ENCODE measurements at places on chromosomes 2 and 18.

GRCh38 chr2:233816771-233817170, 37.6 kb downstream of the HJURP start:
- DNase-seq = no peak

DNA sequence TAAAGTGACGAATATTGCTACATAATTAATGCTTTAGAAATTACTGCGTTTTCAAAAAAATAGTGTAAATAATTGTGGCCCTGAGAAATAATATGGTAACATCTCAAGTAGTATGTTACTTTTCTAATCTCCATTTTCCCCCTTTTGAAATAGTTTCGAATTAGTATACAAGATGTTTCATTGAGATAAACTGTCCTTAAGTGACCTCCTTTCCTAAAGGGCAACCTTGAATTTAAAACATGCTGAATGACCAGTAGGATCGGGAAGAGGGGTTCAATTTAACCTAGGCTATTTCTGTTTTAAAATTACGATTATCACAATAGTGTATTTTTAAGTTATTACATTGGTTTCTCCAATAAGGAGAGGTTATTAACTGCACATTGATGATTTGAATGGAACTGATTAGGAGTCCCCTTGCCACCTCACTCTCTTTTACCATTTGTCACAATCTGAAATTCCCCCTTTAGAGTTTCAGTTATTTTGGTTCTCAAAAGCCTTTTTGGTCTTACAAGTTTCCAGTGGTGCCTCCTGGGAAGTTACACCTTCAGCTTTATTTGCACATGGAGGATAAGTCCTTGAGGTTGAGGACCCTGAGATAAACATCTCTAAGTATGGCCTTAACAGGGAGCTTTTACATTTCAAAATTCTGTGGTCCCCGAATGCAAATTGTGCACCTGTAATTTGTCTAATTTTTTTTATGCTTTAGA, 2.3 kb downstream of the ACTR3 start:
- DNase-seq = no peak

- no peak for DNase-seq
Observed at GRCh38 chr2:46091004-46091403, 206.2 kb upstream of the EPAS1 start.

DNA sequence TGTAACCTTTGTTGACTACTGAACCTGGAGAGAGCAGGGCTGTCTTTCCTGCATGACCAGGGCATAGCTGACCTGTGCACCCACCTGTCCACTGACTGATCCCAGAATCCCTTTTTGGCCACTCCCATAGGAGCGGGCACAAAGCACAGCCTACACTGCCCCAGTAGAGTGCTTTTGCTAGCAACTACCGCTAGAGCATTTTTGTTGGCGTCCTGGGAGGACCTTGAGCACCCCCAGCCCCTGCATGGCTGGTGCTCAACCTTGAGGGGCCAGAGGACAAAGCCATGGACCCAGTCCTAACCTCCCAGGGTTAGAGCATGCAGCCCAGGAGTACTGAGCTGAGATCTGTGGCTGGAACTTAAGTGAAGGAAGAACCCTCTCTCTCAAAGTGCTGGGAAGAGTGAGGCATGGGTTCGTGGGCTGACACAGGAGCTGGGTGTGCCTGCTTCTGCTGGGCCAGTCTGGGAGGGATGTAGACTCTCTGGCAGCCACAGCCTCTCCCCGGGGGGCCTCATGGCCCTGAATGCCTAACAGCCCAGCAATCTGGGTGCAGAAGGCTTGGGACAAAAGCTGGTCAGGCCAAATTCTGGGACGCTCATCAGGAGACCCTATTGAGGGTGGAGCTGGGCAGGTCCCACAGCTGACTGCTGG, 140.0 kb downstream of the GALNT1 start:
- no peak for DNase-seq

DNA sequence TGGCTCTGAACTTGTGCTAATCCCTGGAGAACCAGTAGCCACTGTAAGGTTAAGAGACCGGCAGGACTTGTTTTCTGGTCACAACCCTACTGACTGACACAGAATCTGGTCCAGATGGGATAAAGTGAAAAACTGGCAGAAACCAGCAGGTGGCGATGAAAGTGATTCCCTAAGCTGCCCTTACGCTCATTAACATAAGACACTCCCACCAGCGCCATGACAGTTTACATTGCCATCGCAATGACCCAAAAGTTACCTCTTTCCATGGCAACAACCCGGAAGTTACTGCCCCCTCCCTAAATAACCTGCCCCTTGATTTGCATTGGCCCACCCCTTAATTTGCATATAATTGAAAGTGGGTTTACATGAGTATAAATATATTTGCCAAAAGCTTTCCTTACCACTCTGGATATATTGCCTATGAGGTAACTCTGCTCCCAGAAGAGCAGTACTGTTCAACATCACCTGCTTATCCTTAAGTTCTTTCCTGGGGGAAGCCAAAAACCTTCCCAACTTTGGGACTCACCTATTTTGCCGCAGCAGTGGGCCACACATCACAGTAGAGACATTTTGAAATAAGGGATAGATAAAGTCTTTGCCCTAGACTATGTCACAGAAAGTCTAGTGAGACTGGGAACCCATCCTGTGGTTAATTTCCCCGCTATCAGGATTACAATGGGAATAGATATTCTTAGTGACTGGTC, 35.8 kb upstream of the AFF3 start:
- no peak for DNase-seq

GRCh38 chr2:138818556-138818955, 38.4 kb upstream of the NXPH2 start:
- DNase-seq = no peak

DNA sequence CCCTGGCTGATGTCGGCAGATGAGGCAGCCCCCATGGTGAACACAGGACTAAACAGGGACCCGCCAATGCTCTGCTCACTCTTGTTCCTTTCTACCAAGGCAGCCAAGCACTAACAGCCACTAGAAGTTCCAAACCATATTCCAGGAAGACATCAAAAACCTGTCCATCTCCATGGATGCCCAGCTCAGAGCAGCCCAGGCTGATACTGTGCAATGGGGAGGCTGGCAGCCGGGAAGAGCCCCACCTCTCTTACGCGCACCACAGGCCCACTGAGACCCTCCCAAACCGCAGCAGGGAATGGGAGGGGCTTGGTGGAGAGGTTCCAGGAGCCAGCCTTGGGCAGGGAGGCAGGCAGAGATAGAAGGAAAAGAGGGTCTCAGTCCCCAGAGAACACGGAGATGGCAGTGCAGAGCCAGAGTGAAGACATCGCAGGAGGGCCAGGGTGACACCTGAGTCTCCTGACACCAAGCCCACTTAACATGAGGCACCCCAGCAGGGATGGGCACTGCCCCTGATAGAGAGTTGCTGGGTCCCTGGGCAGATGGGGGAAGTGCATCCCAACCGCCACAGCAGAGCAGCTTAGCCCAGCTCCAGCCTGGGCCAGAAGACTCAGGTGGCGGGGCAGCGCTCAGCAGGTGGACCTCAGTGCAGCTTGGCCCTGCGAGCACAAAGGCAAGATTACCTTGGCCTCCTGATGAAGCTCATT, 3.4 kb downstream of the HS6ST1 start:
- DNase-seq = no peak

DNA sequence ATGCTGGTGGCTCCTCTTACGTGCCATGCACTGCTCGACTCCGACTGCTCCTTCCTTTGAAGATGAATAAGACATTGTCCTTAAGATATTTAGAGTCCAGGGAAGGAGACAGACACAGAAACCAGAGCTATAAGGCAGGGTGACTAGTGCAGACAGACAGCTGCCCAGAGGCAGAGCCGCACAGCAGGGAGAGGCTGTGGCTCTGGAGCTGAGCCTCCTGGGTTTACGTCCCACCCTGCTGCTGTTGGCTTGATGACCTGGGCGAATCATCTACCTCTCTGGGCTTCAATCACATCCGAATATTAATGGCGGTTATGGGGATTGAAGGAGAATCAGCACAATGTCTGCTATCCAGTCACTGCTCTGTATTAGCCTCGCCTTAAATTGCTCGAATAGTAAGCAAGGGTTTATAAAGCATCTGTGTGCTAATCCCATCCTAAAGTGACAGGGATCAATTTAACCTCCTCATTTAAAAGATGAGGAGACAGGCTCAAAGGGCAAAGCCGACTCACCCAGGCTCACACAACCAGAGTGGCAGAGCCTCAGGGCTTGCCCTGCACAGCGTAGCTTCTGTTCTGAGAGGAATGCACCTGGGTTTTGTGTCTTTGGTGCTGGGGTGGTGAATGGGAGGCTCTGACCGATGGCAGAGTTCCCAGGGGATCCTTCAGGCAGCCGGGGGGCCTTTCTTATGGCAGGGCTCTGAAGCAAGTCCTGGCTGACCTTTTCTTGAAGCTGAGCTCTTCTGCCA, 284.1 kb downstream of the MYCN start:
- no peak for DNase-seq

- no peak for DNase-seq
Observed at GRCh38 chr2:38129481-38129880, 53.5 kb upstream of the CYP1B1 start.

DNA sequence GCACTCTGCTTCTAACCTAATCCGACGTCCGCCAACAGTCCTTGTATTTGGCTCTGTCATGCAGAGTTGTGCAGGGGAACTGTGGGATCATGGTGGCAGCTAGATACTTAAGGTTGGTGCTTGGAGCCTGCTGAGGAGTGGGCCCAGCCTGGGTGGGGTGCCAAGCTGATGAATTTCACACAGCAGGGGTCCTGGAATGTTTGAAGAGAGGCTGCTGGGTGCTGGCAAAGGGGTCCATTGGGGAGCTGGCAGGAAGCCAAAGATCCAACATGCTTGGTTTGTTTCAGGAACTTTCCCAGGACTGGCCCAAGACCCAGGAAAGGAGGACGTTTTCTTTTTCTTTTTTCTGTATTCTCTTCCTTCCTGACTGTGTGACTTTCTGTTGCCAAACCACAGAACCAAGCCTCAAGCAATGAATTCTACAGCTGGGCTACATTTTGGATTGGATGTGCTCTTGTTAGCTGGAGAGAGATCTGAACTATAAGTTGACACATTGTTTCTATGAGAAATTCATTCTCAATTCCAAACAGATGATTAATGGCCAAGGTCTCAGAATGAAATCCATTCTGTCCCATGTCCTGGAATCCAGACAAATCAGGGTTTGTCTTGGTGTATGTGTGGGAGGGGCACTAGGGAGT, 49.9 kb downstream of the DHRS9 start:
- DNase-seq = no peak

GRCh38 chr2:26587994-26588393, 53.2 kb downstream of the CIB4 start:
- DNase-seq = no peak

DNA sequence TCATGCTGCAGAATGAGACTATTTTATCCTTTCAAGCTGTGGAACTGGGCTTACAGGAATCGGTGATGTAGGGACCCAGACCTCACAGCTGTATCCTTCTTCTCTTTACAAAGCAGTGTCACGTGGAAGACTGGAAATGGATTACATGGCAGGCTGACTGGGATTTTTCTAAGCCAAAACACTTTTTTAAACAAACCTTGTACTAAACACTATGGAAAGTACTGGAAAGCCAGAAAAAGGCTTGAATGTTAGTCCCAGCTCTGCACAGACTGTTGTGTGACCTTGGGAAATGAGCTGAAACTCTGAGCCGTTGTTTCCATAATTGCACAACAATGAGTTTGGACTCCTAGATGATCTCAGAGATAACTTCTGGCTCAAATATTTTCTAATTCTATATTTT, 7.6 kb upstream of the ADAM23 start:
- DNase-seq = no peak

DNA sequence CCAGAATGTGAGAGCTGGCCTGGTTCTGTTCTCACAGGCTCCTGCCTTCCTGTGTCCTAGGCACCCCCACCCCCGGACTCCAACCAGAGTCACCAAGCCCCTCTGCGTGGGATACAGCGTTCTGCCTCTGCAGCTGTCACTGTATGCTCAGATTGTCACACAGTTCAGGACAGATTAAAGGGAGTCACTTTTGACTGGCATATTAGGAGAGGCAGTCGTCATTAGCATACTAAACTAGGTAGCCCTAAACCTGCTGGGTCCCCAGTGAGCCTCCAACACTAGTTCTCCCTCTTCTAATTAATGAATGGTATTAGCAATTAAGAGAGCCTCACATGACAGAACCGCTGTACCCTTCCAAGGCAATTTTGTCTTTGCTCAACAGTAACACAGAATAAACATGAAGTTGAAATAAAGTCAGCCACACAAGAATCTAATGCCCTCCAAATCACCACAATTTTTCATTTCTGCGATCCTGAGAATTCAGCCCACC, 340.2 kb downstream of the CMPK2 start:
- DNase-seq = no peak

- no peak for DNase-seq
Observed at GRCh38 chr2:101596333-101596732, 101.2 kb upstream of the MAP4K4 start.

GRCh38 chr2:130884503-130884902, 47.8 kb downstream of the ARHGEF4 start:
- DNase-seq = no peak

GRCh38 chr2:39099310-39099869, 21.5 kb downstream of the SOS1 start:
- DNase-seq = no peak

DNA sequence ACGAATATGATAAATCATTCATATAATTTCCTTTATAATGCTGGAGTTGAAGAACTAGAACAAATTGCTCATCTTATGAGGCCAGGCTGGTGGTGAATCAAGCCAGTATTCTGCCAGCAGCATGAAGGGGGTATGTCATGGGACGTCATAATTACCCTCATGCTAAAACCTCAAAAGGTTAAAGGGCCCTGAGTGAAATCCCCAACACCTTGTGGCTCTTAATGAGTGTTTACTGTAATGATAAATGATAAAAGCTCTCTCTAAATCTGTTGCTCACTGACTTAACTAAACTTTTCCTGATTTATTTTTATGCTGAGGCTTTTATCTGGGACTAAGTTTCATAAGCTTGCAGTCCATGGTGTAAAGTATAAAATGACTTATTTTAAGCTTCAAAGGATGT, 18.3 kb upstream of the NEDD4L start:
- no peak for DNase-seq

GRCh38 chr18:13629841-13630715, 96.3 kb downstream of the FAM210A start:
- DNase-seq = no peak

DNA sequence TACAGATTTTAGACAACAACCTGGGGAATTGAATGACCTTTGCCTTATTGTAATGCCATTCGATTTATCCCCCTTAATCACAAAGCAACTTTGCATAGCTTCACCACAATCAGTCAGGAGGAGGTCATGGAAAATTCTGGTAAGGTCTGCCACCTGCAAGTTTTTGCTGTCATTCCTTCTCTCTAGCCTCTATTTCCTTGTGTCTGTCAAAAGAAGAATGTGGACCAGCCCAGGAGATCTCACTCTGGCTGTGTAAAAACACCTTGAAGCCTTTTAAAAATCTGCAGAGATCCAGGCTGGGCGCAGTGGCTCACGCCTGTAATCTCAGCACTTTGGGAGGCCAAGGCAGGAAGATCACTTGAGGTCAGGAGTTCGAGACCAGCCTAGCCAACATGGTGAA, 74.1 kb upstream of the BZW1 start:
- no peak for DNase-seq

Measured in T-helper 1 cell (primary cell).